GM20000 (cell line): ENCODE measurements at places on chromosomes 1 and 21.

DNA sequence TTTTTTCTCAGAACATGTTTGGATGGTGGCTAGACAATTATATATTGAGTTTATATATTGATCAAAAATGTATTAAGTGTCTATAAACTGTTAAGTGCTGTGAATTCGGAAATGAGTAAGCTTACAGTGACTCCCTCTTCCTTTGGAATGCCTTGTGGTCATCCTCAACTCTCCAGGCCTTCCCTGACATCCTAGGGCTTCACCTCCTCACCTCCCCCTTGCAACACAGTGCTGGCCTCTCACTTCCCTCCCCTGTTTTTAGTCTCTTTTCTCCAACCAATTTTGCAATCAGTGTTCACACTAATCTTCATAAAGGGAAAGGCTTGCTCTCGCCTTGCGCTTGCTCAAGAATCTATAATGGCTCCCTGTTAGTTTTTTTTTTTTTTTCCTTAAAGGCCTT is 95.1 kb upstream of the C1orf21 start:
- no peak for DNase-seq

DNA sequence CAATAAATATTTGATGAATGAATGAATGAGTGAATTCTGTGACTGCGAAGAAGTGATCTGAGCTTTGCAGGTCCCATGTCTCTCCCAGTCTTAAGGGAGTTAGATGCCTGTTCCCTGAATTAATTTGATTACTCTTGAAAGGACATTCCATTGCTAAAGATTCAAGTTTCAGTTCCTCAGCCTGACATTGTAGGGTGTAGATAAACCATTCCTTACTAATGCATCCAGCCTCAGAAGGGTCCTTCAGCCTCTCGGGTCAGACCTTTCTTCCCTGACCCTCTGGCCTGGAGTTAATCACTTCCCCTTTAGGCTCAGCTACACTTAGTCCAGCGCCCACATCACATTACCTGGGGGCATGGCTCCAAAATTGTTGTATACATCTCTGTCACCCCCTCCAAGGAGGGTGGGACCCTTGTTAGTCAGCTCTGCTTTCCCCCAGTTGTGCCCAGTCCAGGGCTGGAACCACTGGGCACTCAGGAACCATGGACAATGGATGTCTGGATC is 2.6 kb downstream of the INSRR start:
- DNase-seq: no peak

DNA sequence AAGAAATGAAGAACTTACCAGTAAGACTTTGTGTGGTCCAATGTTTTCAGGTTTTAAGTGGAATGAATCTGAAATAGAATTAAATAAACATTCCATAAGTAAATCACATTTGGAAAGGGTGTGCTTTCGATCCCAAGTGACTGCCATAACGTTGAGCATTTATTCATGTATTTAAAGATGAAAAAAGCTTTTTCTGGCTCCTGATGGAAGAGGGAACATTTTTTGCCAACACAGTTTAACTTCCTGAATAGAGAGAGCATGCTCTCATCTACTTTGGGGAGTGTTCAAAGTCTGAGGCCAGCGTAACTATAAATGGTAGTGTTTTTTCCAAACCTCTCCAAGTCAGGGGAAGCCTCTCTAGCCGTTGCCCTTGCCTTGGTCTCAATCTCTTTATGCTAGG is 55.8 kb downstream of the GNG12 start:
- no peak for DNase-seq

DNA sequence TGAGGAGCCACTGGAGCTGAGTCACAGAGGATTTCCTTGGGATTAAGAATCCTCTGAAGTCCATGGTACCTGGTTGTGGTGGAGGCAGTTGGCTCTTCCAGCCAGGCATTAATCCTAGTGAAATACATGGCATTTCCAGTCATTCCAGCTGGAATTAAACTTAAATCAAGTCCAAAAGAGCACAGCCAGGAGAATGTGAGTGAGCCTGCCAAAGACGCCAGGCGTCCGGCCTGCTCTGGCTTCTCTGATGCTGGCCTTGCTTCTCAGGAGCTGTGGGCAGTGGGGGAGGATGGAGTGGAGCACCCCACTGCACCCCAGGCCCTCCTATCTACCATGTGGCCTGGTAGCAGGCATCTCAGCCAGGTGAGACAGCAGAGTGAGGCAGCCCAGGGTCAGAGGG is 23.4 kb upstream of the TENT5C start:
- DNase-seq: no peak

GRCh38 chr1:91278754-91279153 is 125.9 kb downstream of the HFM1 start:
- no peak for DNase-seq
